Activated CD4-positive, alpha-beta T cell treated with anti-CD3 and anti-CD28 coated beads, Interleukin-2, amount 50 U/mL, for 24 hours (primary cell): ENCODE measurements at places on chromosomes 16 and 17.

- DNase-seq, result no peak
Measured at GRCh38 chr16:70290949-70291519, 1.7 kb upstream of the AARS1 start.

- DNase-seq, result no peak
Measured at GRCh38 chr17:13561606-13562270, 40.0 kb downstream of the HS3ST3A1 start.

GRCh38 chr17:66612993-66613392 lies 221.9 kb upstream of the CACNG5 start:
- DNase-seq, result no peak

GRCh38 chr16:64983963-64984362 lies 137.9 kb downstream of the CDH11 start:
- no peak for DNase-seq

- DNase-seq, result no peak
Measured at GRCh38 chr16:26672206-26672605, 394.5 kb upstream of the C16orf82 start.

GRCh38 chr16:49000594-49000993 lies 281.0 kb downstream of the CBLN1 start:
- no peak for DNase-seq

- no peak for DNase-seq
Measured at GRCh38 chr17:28878981-28879380, 18.6 kb downstream of the FLOT2 start.

GRCh38 chr17:38709864-38710603 lies 5.0 kb downstream of the MLLT6 start:
- DNase-seq, result no peak

DNA sequence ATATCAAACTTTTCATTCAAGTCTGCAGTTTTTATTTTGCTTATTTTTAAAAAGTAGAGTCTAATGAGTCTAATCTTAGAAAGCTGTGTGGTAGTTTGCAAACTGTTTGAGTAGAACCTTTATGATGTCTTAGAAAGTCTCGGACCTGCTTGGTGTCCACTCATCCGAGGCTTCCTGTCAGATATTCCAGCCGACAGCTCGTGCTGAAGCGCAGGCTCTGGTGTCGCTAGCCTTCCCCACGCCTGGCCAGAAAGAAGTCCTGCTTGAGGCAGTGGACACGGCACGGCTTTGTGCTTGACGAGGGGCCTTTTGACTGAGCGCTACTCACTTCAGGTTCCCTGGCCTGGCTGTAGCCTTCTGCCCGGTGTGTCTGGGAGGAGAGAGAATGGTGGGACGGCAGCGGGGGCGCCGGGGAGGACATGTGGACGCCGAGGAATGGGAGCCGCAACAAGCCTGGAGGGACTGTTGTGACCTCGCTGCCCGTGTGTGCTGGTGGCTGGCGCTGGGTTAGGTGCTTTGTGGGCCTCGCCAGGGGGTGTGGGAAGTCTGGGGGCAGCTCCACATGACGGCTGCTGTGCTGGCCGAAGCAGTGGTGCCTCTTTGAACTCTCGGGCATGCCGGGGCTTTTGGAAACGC lies 33.5 kb downstream of the BANP start:
- DNase-seq, result no peak

DNA sequence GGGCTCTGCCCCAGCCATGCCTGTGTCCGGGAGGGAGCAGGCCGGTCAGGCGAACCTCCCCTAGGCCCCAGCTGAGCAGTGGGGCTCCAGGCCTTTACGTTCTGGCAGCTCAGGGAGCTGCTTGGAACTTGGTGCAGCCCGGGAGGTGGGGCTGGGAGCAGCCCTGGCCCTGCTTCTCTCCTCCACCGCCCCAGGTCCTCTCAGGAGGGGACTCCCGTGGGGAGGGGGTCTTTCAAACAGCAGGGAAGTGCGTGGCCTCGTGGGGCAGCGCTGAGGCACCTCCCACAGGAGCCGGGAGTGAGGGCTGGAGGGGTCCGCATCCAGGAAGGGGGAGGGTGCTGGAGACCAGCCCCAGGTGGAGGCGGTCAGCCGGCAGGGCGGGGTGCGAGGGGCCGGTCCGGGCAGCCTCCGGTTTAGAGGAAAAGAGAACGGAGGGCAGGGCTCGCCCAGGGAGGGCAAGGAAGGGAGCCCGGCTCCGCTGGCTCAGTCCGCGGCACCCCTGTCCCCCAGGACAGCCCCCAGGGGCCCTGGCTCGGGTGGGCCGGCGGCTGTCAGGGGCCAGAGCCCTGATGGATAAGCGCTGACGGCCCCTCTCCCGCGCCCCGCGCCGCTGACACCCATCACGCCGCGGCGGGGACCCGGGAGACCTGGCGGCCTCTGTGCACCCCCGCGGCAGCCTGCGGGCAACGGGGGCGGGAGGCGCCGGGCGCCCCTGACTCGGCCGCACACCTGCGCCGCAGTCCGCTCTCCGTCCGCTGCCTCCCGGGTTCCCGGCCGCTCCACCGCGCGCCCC lies 587 bp upstream of the PRR35 start:
- no peak for DNase-seq

GRCh38 chr17:67160791-67161190 lies 84.2 kb downstream of the HELZ start:
- DNase-seq, result no peak

- no peak for DNase-seq
Measured at GRCh38 chr16:30764816-30765465, 2.8 kb downstream of the RNF40 start.

DNA sequence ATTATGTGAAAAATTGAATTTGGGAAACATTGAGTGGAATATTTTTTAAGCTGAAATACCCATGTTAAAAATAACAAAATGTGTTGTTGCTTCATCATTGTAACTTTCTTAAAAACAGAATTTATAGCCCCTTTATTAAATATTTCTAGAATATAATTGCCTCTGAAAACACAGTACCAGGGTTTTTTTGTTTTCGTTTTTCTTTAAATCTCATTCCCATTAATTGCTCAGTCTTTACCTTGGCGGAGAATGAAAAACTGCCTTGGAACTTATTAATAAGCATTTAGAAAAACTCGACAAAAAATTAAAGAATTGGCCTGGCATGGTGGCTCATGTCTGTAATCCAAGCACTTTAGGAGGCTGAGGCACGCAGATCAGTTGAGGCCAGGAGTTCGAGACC lies 195.2 kb upstream of the TBX2 start:
- no peak for DNase-seq

- no peak for DNase-seq
Measured at GRCh38 chr16:68287276-68288251, 23.2 kb downstream of the SLC7A6OS start.

DNA sequence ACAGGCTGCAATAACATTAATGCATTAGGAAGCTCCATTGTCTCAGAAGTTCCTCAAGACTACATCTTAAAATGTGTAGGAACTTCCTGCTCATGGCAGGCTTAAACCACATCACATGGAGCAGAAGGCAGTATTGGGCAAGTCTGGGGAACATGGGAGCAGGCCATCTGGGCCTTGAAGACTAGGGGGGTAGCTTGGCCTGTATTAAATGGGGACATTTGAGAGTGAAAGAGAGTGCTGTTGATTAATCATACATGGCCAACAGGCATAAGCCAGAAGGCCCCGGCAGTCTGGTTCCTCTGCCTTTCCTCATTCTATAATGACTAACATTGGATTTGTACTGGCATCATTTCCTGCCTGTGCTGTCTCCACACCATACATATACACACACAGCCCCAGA lies 25.2 kb upstream of the SLC5A11 start:
- no peak for DNase-seq

DNA sequence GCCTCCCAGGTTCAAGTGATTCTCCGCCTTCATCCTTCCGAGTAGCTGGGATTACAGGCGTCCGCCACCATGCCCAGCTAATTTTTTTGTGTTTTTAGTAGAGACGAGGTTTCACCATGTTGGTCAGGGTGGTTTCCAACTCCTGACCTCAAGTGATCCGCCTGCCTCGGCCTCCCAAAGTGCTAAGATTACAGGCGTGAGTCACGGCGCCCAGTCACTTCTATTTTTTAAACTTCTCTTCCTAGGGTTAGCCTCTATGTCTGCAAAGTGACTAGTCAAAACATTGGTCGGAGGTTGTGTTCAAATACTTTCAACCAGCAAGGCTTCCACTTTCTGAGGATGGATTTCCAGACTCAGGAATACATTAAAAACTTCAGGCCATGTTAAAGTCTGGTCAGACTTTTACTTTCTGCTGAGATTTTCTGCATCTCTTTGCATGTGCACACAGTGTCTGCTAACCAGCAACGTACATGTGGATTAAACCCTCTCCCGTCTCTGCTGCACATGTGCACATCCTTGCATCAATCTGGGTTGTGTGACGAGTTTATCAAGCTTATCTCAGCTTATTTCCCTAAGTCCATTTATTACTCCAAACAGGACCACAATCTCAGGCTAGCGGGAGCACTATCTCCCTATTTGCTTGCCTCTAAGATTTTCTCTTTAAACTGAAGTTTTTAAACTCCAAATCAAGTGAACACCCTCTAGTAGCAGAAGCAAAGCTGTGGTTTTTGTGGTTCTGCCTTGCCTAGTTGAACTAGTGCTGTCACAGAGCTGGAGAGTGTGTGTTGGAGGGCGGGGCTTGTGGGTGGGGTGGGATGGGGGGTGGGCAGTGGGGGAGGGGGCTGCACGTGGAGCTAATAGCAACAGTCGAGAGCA lies 525.2 kb upstream of the GOT2 start:
- no peak for DNase-seq

DNA sequence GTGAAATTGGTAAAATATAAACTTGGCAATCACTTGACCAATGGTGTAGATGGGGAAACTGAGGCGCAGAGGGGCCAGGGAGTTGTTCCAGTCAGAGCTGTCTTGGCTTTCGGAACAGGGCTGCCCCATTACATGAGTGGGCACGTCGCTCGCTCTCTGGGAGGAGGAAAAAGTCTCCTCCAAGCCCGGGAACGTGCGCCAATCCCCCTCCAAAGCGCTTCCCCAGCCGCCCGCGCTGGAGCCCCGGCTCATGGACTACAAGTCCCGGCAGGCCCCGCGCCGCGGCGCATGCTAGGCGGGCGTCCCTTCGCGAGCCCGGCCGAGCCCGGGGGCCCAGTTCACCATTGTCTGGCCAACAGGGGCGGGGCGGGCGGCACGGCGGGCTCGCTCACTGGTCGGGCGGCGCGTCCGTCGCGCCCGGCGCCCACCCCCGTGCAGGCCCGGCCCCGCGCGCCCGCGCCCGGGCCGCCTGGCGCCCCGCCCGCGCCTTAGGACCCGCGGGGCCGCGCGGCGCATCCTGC lies at the start of gene LLGL1:
Gene LLGL1, plus strand, starts transcription at position 515 of the 521 bp plus-strand sequence. CDS start 48 bp downstream, outside the sequence.
- DNase-seq, result peak; percentile 93

DNA sequence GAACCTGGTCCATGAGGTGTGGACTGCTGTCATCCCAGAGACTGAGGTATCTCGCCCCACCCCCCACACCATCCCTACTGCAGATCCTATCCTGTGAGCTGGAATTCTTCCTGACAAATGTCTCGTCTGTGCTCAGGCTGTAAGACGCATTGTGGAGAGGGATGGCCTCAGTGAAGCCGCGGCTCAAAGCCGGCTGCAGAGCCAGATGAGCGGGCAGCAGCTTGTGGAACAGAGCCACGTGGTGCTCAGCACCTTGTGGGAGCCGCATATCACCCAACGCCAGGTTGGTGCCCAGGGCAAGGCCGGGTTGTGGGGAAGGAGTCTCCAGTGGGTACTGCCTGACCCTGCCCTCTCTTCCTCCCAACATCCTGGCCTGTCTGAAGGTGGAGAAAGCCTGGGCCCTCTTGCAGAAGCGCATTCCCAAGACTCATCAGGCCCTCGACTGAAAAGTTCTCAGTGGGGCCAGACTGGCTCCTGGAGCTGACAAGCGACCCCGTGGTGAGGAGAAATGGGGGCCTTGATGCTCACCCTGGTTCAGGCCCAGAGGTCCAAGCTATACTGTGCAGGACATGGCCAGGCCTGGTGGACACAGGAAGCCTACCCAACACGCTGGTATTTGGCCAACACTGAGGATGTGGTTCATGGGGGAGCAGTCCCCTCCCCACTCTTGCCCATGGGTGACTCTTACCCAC lies 1.2 kb upstream of the MLX start:
- DNase-seq, result no peak

DNA sequence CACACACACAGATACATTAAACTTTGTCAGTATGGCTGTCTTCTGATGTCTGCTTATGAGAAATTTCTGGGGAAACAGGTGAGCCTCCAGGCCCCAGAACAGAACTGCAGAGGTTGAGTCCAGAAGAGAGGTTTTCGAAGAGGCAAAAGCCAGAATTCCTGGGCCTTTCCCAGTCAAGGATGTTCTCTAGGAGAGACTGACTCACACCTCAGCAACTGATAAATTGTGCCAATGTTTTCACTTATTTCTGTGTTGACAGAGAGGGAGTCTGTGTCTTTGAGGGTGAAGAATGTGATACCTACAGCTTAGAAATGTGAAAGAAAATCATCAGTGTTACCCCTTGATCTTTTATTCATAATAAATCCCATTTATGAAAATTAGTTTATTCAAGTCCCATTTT lies 30.3 kb downstream of the LDHD start:
- no peak for DNase-seq

DNA sequence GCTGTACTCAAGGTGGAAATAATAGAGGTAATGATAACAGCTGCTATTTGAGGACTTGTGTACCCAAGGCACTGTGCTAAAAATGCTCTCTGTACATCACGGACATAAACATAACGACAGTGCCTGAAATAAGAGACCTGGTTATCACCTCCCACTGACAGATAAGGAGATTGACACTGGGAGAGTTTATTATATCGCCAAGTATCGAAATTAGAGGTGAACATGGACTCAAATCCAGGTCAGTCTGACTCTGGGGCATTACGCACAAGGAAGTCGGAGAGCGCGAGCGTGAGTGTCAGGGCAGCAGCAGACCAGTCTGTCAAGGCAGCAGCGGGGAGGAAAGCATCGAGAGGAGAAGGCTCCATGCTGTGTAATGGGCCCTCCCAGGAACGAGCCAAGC lies 57.1 kb downstream of the GOSR1 start:
- no peak for DNase-seq

DNA sequence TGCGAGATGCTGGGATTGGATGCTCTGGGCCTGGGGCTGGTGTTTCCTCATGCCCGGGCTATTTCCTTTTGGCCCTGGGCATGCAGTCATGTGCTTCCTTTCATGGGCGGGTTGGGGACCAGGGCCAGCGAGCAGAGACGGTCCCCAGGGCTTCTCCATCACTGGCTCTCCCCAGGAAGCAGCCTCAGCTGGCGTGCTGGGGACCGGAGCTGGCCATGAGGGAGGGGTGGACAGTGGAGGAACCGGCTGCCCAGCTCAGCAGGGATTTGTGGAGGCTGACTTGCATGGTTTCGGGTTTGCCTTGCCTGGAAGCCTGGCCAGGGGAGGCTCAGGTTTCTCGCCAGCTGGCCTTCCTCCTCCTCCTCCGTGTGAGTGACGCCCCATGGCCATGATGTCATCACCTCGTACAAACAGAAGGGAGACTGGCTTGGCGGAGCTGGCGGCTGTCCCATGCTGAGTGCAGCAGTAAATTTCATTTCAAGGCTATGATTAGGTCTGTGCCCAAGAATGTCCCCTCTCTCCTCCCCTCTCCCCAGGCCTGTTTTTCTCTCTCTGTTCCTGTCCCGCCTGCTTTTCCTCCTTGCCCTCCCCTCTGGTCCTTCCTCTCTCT lies 8.9 kb upstream of the TIMP2 start:
- no peak for DNase-seq

DNA sequence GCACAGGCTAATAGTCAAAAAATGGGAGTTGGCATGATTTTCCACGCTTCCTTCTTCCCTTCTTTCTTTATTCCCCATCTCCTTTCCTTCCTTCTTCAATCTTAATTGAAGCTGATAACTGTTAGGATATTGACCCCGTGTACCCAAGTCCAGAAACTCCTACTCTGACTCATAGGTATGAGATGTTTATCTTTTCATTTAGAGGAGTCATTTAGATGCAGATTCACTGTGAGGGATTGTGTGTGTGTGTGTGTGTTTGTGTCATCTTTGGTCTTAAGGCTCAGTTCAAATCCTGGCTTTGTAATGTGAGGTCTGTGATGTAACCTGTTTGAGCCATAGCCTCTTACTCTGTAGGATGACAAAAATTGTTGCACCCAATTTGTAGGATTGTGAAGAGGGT lies 332.0 kb upstream of the MAF start:
- no peak for DNase-seq
